Activated naive CD4-positive, alpha-beta T cell treated with anti-CD3 and anti-CD28 coated beads for 36 hours (primary cell): ENCODE measurements at places on chromosomes 7 and 10. TPM values are rescaled to one million over a fixed set of nuclear protein-coding genes. Genes with fewer than 3 reads are reported as not detected.

DNA sequence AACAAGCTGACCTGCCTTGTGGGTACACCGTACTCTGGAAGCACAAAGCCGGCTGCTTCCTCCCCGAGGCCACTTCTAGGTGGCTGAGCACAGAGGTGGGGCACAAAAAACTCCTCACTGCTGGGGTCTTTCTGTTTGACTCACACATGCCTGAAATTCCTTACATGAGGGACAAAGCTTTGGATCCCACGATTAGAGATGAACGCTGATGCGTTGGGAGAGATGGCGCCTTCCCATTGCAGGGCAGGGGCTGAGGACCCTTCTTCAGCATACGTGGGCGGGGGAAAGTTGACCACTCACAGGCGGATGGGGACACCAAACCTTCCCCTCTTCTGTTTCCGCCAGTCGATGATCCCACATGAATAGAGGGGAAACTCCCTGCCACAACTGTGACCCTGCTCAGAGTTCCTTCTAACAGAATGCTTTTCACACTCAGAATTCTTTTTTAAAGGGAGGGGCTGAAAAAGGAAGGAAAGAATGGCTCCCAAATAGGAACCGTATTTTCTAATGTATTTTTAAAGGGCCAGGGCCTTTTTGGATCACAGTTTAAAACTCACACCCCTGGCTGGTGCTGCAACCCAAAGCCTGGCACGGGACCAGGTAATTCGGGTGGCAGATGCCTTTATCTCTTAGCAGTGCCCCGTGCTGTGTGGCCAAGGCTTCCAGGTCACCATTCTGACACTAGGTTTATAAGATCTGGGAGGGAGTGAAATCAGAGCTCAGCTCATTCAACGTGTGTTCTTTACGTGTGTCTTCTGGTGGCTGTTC is 134.0 kb downstream of the PRKAG2 start:
- no peak overlapping the region for H3K4me3 ChIP-seq
- DNase-seq, result peak; percentile 37
- no peak overlapping the region for H3K27ac ChIP-seq
- no peaks in the 10 kb centered on the region for H3K36me3 ChIP-seq

- H3K4me3 ChIP-seq, result no peak overlapping the region
- H3K4me1 ChIP-seq, result peaks cover 23% of the 10 kb centered on the region
- peaks cover 7% of the 10 kb centered on the region for H3K36me3 ChIP-seq
- DNase-seq, result no peak
- no peaks in the 10 kb centered on the region for H3K27me3 ChIP-seq
- no peak overlapping the region for H3K27ac ChIP-seq
Measured at GRCh38 chr10:110995301-110995700, 75.9 kb downstream of the SHOC2 start.

DNA sequence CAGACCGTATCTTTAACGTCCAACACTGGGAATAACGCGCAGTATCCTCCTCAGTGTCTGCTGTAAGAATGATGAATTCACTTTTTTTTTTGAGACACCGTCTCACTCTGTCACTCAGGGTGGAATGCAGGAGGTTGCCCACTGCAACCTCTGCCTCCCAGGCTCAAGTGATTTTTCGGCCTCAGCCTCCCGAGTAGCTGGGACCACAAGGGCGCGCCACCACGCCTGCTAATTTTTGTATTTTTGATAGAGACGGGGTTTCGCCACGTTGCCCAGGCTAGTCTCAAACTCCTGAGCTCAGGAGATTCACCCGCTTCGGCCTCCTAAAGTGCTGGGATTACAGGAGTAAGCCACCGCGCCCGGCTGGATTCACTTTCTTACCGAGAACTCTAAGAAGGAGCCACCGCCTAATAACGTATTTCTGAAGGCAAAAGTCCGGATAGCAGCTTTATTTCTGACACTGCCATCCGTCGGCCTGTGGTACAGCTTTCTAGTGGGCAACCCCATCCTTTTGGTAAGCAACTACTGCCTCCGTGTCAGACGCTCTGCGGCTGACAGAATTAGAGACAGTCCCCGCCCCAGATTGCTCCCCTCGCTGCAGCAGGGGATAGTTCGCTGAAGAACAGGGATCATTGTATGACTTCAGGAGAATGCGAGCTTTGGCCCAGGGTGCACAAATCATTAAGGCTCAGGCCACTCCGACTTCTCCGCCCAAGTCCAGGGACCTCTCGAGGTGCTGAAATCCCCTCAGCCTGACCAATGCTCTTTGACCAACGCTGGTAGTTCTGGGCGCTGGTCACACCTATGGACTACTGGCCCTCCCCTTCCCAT is 662 bp downstream of the POLR3A start:
- H3K36me3 ChIP-seq, result peaks cover 24% of the 10 kb centered on the region
- peak overlapping the region; percentile 93 for H3K27ac ChIP-seq
- peak; percentile 43 for DNase-seq

The AOAH gene
- 0.67 TPM for total RNA-seq

GRCh38 chr10:30940256-30940655 is 91.4 kb downstream of the ZNF438 start:
- peaks cover 7% of the 10 kb centered on the region for H3K4me1 ChIP-seq
- no peak overlapping the region for H3K4me3 ChIP-seq
- H3K36me3 ChIP-seq, result peaks cover 9% of the 10 kb centered on the region

GRCh38 chr7:121085922-121086321 is 97.4 kb downstream of the CPED1 start:
- H3K36me3 ChIP-seq, result no peaks in the 10 kb centered on the region
- no peaks in the 10 kb centered on the region for H3K27me3 ChIP-seq
- no peaks in the 10 kb centered on the region for H3K4me1 ChIP-seq
- H3K27ac ChIP-seq, result no peak overlapping the region
- no peak overlapping the region for H3K4me3 ChIP-seq

The TUBAL3 gene
- total RNA-seq, result not detected

DNA sequence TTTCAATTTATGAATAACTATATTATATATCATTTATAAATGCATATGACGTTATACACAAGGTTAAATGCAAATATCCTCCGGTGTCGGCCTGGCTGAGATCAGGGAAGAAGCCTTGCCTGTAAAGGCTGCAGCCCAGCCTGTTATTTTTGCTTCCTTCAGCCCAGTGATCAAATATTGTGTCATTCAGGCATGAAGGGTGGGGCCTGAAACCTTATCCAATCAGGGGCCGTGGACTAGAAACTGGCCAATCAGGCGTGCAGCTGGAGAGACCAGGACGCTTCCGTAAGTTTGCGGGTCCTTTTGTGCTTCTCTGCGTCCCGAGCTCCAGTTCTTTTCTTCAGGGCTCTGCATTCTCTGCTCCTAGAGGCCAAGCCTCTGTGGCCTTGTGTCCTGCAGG is at the start of gene ZNF722:
Gene ZNF722 (plus strand): TSS at position 301 of the 400 bp plus-strand sequence. CDS start 113 bp downstream, outside the sequence.
- H3K4me3 ChIP-seq, result no peak within 1 kb of the TSS
- no peaks in the 10 kb centered on the region for H3K27me3 ChIP-seq
- DNase-seq, result no peak
- H3K4me1 ChIP-seq, result no peaks in the 10 kb centered on the region
- H3K27ac ChIP-seq, result no peak within 1 kb of the TSS
- peaks cover 4% of the 10 kb centered on the region for H3K36me3 ChIP-seq
